ENCODE measurements at places on chromosomes 7 and 10.
A peak's percentile ranks its signal among the peaks of the same experiment; 100 is the strongest.

DNA sequence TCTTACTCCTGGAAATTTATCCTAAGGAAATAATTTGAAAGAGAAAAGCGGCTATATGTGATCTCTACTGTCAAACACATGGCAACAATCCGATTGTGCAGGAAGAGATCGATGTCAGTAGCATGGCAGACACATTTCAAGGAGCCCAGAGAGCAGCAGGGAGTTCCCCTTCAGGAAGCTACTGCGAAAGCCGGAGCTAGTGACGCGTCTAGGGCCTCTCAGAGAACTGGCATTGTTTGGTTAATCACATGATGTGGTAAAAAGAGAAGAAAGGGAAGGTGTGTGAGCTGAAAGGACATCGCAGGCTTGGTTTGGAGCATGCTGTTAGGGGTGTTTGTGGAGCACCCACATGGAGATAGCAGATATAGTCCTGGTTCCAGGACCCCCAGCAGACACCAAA lies 74.9 kb downstream of the BEND7 start:
- no peak for DNase-seq

- no peak for DNase-seq
Measured at GRCh38 chr10:46096909-46097575, 51.0 kb upstream of the MSMB start.

DNA sequence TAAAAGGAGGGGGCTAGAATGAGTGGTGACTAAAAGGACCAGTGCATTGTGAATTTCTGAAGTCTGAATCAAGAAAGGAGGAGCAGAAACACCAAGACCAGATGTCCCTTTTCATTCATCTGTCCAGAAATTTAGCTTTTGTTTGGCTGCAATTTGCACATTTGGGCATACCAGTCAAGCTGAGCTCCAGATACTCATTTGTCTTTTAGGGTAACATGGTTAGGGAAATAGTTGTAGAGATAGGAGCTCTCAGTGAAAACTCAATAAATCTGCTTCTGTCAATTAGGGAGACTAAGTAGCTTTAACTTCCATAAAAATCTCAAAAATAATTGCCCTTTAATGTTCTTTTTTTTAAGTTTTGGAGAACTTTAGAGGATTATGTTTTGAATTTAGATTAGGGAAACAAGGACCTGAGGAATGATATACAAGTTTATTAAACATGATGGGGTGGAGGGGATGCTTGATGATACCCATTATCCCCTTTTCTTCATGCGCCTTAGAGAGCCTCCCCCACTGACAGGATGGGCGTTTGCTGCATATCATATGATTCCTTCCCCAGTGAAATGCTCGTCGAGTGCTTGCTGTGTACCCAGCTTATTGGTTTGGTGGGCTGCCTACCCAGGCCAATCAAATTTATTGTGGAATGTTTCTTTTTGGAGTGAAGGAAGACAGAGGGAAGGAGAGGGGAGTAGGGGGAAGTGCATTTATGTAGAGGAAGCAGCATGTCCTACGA lies 50.7 kb upstream of the RPA3 start:
- DNase-seq: no peak

DNA sequence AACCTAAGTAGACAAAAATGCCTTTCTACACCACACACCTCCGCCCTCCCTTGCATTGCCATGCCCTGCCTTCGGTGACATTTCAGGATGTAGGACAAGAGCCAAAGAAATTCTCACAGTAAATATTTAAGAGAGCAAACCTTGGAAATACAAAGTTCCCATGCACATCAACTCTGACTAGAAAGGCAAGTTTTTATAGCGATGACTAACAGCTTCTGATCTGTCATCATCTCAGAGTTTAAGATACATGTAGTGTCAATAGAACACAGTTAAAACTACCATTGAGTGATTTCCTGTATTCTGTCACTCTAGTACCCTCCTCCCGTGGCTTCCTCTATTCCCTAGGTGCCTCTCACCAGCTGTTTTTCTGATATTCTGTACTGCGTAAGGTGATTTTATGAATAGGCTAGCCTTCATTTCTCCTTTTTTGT lies 20.7 kb downstream of the SLC16A9 start:
- no peak for DNase-seq

GRCh38 chr7:139660317-139661042 lies 117.3 kb downstream of the HIPK2 start:
- no peak for DNase-seq

- DNase-seq: no peak
Measured at GRCh38 chr10:17645621-17646345, 1.8 kb downstream of the STAM start.

- DNase-seq: no peak
Measured at GRCh38 chr10:6802759-6803426, 222.8 kb upstream of the PRKCQ start.

DNA sequence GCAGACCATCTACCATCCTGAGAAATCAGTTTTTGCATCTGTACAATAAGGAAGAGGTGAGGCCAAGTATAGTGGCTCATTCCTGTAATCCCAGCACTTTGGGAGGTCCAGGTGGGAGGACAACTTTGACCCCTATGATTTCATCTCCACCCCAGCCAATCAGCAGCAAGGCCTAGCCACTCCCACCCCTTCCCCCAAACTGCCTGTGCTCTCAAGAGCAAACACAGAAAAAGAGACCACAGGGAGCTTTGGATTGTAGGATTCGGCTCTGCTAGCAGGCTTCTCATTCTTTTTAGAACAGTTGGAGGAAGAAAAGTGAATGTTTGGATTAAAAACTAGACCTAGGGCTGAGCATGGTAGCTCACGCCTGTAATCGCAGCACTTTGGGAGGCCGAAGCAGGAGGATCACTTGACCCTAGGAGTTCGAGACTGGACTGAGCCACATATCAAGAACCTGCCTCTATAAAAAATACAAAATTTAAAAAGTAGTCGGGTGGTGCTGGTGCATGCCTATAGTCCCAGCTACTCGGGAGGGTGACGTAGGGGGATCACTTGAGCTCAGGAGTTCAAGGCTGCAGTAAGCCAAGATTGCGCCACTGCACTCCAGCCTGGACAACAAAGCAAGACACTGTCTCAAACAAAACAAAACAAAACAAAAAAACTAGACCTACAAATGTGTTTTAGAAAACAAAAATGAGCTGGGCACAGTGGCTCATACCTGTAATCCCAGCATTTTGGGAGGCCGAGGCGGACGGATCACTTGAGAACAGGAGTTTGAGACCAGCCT lies 25.1 kb upstream of the PROSER2 start:
- DNase-seq: no peak

GRCh38 chr7:42745357-42746059 lies 166.4 kb downstream of the C7orf25 start:
- DNase-seq: peak; percentile 11

GRCh38 chr10:129730272-129730992 lies 233.6 kb downstream of the EBF3 start:
- no peak for DNase-seq

DNA sequence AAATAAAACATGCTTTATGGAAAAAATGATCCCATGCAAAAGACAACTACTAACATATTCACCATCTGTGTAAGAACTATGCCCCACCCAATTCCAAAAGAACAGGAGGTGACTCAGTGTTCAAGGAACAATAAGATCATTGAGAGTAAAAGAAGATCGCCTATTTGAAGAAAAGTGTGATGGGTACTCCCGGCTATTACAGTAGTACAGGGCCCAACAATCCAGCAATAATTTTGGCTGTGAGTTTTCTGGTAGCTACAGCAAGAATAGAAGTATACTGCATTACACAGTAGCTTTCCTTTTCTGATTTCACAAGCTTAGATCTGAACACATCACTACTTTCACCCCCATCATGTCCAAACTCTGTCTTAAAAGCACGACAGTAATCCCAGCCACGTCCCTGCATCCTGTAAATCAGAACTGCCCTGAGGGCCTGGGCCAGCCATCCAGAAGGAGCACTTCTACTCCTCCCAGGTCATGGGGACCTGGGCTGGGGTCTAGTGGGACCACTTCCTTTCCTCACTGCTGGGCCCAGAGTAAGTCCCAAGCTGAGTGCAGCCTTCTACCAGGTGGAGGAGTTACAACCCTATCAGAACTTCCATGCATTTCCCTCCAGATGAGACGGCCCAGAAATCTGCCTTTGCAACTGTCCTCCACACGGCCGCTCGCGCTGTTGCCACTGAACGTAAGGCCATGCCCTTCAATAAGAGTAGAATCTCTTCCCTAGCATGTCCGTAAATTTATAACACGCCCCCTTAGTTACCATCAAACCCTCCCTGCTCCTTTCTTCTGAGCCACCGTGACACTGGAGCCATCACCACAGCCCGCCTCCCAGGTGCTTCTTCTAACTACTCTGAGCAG lies 7.9 kb downstream of the ESYT2 start:
- peak; percentile 21 for DNase-seq

- DNase-seq: no peak
Measured at GRCh38 chr7:24821754-24822054, 64.4 kb upstream of the GSDME start.

DNA sequence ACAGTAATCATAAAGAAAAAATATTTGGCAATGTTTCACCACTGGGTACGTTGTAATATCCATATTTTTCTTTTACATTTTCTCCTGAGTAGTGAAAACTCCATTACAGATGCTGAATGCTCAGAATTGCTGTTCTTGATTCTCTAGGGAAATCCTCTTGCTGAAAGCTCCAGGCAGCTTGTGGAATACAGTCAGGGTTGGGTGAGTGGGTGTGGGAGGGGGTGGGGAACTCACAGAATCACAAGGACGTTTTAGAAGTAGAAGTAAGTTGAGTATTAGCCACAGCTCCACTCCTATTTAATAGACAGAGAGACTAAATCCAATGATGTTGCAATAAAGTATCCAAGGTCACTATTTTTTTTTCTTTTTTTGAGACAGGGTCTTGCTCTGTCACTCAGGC lies 1270.9 kb downstream of the TYW1 start:
- DNase-seq: no peak

All from NCI-H226 (cell line).